ENCODE measurements at places on chromosomes 1 and 21.
A peak's percentile ranks its signal among the peaks of the same experiment; 100 is the strongest.

GRCh38 chr1:119366424-119366823, 2.2 kb upstream of the HAO2 start:
- no peak for DNase-seq

DNA sequence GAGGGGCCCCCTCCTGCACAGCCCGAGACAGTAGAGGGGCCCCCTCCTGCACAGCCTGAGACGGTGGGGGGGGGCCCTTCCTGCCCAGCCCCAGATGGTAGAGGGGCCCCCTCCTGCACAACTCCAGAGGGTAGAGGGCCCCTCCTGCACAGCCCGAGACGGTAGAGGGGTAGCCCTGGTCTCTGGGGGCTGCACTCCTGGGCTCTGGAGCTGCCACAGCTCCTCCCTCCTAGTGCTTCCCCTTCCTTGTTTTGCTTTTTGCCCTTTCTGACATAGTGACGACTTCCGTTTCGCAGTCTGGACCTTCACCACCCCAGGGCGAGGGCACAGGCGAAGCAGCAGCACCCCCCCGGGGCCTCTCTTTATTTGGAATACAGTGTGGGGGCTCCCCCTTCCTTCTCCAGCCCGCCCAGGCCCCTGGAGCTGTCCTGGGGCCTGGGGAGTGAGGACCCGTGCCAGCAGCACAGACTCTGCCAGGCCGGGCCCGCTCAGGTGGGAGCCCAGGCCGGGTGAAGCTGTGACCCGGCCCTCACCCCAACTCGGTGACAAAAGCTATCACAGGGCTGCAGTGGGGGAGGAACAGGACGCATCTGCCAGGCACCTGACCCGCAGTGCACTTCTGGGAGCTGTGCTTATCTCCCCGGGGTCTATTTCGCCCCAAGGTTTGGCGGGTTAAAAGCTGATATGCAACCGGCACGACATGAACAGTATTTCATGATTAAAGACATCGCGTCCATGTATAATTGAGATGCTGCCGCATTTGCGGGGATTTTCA, 1.1 kb upstream of the PRXL2B start:
- DNase-seq, result peak; percentile 75

GRCh38 chr1:175536921-175537320, 206.5 kb downstream of the TNR start:
- DNase-seq, result no peak

- no peak for DNase-seq
These were observed 10.9 kb upstream of the COA7 start for GRCh38 chr1:52709016-52709415.

Measured in activated naive CD8-positive, alpha-beta T cell treated with anti-CD3 and anti-CD28 coated beads for 36 hours (primary cell).